ENCODE measurements at places on chromosomes 12 and 14.

- DNase-seq = no peak
Measured at GRCh38 chr12:95710386-95710785, 80.2 kb downstream of the NTN4 start.

DNA sequence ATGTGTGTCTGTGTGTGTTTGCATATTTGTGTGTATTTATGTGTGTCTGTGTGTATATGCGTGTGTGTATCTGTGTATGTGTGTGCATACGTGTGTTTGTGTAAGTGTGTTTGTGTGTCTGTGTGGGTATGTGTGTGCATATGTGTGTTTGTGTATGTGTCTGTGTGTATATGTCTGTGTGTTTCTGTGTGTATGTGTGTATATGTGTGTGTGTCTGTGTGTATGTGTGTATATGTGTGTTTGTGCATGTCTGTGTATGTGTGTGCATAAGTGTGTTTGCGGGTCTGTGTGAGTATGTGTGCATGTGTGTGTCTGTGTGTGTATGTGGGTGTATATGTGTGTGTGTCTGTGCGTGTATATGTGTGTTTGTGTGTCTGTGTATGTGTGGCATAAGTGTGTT is 1030.5 kb upstream of the TMEM132C start:
- no peak for DNase-seq

GRCh38 chr12:26473291-26473690 is 277.9 kb downstream of the SSPN start:
- DNase-seq = no peak

DNA sequence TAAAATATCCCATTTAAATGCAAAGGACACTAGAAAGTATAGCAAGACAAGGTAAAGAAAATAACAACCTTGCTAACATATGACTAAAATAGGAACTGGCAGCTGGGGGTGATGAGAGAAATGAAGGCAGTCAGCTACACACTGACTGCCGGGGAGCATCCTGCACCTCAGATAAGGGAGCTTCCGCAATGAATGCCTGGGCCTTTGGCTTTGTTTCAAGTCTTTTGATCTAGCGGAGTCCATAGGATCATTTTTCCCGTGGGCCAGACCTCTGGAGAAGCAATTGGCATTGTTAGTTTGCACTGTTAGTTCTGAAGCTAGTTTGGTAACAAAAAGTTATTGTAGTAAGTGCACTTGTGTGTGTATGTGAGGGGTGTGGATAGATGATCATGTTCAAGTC is 639.9 kb downstream of the DIO2 start:
- DNase-seq = no peak

DNA sequence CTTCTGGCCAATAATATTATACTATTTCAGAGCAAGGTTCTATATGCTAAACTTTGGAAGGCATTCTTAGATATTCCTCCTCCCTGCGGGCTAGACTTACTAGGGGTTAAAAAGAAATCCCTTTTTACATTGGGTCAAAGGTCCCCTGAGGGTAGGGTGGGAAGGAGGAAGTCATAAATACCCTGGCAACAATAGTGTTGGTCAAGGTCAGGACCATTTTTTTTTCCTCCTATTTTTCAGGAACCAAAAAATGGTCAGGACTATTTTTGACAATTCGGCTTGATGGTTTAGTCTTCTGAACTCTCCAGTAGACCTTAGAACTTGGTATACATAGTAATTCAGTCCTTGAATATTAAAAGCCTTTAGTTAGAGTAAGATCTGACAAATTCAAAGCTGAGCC is 4.5 kb upstream of the NANOG start:
- DNase-seq = no peak

DNA sequence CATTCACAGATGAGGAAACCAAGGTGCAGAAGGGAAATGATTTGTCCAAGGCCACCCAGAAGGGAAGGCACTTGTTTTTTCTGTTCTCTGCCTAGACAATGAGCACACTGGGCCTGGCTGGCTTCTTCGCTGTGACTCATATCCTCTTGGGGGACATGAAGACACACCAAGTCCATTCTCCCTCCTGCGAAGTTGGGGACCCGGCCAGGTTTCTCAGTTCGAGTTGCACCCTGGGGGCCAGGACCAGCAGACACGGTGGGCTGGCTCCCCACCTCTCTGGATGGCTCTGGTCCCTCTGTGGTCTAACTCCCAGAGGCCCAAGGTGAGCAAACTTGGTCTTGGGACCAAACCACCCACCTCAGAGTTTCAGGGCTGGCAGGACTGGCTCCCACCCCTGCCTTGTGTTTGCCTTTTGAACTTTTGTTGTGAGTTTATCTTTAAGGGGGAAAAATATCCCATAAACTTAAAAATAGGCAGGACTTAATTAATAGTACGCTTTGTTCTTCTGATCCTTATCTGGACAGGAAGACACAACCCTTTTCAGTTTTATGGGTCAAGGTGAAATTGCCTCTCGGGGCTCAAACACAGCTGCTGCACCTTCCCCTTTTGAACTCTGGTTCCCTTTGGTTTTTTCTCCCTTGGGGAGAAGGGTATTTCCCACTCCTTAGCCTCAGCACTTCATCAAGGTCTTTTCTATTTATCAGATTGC is 9.0 kb upstream of the MLEC start:
- DNase-seq = peak; percentile 66

GRCh38 chr14:33062476-33062875 is 123.8 kb downstream of the NPAS3 start:
- DNase-seq = no peak

DNA sequence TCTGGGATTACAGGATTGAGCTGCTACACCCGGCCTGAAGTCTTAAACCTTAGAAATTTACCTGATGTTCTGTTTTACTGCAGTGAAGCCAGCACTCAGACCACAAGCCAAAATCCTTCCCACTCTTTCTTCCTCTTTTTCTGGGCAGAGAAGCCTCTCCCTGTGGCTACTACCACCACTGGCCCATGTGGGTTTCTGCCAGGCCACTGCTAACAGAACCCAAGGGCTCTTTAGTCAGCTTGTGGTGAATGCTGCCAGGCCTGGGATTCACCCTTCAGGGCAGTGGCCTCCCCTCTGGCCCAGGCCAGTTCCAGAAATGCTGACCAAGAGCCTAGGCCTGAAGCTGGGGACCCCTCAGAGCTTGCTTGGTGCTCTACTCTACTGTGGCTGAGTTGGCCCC is 35.3 kb downstream of the GAS2L3 start:
- DNase-seq = peak; percentile 44

DNA sequence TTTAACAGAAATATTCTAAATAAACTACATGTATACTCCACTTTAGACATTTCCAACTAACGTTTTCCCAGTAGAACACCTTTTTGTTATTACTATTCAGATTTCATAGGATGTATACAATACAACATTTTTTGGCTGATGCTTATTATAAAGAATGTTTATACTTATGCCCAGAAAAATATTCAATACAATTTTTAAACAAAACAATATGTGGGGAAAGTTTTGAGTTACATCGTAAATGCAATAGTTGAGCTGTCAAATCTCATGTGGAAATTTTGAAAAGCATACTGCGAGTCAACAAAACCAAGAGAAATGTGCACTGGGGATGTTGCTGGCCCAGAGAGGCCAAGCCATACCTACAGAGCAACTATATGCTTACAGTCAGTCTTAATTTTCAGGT is 18.2 kb upstream of the MON2 start:
- DNase-seq = no peak

GRCh38 chr12:78315028-78315427 is 484.3 kb downstream of the NAV3 start:
- no peak for DNase-seq

GRCh38 chr14:32200368-32201192 is 1.3 kb upstream of the RNU6-7 start:
- no peak for DNase-seq

DNA sequence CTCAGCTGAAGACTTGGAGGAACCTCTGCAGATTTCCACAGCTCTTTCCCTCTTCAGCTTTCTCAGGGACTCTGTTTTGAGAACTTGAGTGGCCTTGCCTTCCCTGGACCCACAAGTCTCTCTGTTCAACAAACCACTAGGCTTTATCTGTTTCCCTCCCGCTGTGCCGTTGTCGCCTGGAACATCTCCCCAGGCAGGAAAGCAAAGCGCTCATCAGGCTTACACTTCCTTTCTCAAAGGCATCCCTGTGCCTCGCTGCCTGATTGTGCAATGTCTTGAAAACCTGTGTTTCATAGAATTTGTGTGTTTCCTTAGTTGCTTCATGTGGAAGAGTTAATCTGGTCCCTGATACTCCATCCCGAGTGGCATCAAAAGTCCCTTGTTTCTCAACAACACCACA is 64.1 kb downstream of the PPM1A start:
- DNase-seq = no peak

GRCh38 chr14:72565917-72566316 is 328.0 kb downstream of the DPF3 start:
- DNase-seq = no peak

DNA sequence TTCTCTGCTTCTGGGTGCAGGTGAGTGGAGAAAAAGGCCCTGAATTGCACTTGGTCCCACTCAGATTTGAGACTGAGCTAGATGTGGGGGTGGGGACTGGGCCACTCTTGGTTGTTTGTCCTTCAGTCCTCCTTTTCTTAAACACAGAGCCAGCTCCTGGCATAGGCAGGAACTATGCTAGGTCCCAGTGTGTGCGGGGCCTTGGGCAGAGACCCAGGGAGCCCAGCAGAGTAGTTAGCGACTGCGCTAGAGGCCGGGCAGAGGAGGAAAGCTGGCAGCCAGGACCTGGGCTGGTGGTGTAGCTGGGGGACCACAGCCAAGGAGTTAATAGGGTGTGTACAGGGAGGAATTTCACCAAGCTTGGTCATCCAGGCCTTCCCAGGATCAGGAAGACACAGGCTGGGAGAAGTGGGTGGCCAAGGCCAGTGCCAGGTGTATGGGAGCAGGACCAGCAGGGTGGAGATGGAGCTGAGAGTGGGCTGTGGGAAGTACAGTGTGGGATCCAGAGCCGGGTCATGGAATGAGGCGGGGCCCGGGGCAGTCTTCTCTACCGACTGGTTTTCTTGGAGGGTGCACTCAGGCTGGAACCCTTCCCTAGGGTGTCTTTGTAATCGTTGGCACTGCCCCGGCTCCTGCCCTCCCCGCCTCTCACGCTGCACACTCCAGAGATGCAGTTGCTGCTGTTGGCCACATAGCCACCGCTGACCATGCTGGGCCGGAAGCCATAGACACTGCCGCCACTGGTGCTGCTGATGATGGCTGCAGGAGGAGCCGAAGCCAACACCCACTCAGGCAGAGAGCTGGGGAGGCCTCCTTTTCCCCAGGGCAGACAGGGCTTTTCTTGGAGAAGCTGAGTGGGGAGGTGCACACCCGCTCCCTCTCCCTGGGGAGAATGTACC is 8.7 kb downstream of the KRT71 start:
- DNase-seq = peak; percentile 50

DNA sequence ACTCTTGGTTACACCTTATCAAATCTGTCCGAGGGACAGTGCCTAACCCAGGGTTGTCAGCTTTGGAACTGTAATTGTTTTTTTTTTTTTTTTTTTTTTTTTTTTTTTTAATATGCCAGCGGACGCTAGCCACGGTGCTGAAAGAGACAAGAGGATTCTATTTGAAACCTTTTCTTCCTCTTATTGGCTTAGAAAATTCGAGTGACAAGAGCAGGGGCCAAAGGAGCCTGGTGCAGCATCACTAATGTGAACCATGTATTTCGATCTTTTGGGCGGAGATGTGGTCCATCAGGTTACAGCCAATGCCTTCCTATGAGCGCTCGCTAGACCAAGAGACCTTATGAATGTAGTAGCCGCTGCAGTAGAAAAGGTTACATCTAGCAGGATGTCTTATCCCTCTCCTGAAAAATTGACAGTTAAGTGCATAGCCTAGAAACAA is 922 bp downstream of the PTPRR start:
- DNase-seq = no peak

DNA sequence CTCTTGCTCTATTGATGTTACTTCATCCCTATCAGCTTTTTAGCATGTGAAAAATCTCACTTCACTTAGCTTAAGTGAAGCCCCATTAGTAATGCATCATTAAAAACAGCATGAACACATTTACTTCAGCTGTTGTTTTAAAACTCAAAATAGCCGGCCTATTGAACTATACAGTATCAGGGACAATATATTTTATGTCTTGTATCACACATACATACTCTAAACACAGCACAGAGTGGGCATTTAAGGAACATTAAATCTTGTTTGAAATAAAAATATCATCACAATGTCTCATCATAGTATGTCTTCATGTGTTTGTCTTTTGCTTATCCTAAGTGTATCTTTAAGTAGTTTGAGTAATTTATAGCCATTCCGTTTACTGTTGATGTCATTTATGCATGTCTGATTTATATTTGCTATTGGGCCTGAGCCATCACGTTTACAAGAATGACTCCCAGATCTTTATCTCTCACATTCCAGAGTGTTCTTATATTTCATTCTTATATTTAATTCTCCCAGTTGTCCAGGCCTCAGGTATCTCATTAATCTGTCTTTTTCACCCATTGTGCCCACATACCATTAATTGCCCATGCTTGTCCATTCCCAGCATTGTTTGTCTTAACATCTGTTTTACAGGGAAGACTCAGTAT is 57.5 kb downstream of the ARHGAP5 start:
- no peak for DNase-seq

- peak; percentile 79 for DNase-seq
Measured at GRCh38 chr12:2075508-2076195, 22.9 kb downstream of the CACNA1C start.
